GM12865 (cell line): ENCODE measurements at places on chromosomes 6 and 20.
A peak's percentile ranks its signal among the peaks of the same experiment; 100 is the strongest.

- no peak for DNase-seq
These were observed 42.8 kb upstream of the DSE start for GRCh38 chr6:116327803-116328527.

- no peak for DNase-seq
These were observed 203.7 kb downstream of the TBX18 start for GRCh38 chr6:84560436-84561390.

- DNase-seq: peak; percentile 87
These were observed 119.0 kb downstream of the RTN4IP1 start for GRCh38 chr6:106510090-106510970.

- DNase-seq: no peak
These were observed 43.9 kb downstream of the TRPC4AP start for GRCh38 chr20:35048739-35049138.

- no peak for DNase-seq
These were observed 675.8 kb downstream of the HACE1 start for GRCh38 chr6:104183816-104184435.

- peak; percentile 66 for DNase-seq
These were observed 28.1 kb downstream of the SNRNP48 start for GRCh38 chr6:7617801-7618764.

GRCh38 chr6:44029444-44030185, 97.6 kb downstream of the MRPL14 start:
- no peak for DNase-seq

DNA sequence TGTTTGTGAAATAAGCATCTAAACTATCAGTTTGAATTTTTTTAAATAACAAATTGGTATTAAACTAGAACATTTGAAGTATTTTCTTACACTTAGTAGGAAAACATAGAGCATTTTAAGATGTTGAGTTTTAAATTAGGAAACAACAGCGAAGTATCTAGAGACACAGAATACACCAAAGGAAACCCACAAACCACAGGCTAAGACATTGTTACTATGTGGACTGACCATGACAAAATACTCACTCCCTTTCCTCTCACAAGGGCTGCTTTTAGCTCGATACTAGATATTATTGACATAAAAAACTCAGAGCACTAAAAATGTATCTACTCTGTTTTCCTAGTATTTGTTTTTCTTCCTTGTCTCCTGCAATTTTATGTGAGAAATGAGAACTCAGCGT, 266.0 kb upstream of the CITED2 start:
- DNase-seq: peak; percentile 55

GRCh38 chr6:149453597-149454345, 31.0 kb downstream of the ZC3H12D start:
- DNase-seq: no peak

- no peak for DNase-seq
These were observed 21.7 kb upstream of the FAM217A start for GRCh38 chr6:4100655-4101054.

DNA sequence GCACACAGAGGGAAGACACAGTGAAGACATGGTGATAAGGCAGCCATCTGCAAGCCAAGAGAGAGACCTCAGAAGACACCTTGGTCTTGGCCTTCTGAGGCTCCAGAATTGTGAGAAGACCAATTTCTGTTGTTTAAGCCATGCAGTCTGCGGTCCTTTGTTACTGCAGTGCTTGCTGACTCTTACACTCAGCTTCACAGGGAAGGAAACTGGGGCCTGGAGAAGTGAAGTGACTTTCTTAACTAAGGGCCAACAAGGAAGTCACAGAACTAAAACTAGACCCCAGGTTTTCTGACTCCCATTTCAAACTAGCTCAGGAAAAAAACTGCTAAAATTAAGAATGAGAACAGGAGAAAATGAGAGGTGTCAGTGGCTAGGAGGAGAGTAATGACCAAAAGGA, 74.3 kb downstream of the TNFRSF21 start:
- DNase-seq: no peak

DNA sequence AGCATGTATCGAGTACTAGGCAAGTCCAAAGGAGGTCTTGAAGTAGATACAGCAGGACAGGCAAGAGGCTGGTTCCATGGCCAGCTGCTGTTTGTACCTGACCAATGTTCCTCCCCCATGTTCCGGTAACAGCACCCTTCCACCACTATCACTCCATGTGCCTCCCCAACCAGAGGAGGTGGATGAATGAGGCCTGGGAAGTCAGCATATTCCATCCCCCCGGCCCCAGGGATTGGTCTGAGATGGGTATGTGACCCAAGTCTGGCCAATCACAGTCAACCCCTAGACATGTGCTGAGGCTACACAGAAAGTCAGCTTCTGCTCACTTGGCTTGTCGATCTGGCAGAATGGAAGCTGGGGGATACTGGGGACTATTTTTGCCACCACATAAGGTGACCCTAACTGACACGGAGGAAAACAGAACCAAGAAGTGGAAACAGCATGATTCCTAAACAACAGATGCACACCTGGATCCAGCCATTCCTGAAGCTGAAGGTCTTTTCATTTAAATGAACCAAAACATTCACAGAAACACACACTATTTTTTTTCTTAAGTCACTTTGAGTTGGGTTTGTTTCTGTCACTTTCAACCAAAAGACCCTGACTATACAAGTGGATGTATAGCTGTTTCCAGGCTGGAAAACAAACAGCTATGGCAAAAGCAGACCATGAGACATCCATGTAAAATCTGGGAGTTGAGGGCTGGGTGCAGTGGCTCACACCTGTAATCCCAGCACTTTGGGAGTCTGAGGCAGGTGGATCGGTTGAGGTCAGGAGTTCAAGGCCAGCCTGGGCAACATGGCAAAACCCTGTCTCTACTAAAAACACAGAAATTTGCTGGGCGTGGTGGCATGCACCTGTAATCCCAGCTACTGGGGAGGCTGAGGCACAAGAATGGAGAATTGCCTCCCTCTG, 70.4 kb upstream of the PTPN1 start:
- DNase-seq: no peak

- no peak for DNase-seq
These were observed 1176.0 kb upstream of the GJE1 start for GRCh38 chr6:140956571-140957369.

GRCh38 chr20:33653900-33654596, 8.1 kb upstream of the C20orf144 start:
- DNase-seq: no peak
